ENCODE measurements at places on chromosomes 6 and 20.

DNA sequence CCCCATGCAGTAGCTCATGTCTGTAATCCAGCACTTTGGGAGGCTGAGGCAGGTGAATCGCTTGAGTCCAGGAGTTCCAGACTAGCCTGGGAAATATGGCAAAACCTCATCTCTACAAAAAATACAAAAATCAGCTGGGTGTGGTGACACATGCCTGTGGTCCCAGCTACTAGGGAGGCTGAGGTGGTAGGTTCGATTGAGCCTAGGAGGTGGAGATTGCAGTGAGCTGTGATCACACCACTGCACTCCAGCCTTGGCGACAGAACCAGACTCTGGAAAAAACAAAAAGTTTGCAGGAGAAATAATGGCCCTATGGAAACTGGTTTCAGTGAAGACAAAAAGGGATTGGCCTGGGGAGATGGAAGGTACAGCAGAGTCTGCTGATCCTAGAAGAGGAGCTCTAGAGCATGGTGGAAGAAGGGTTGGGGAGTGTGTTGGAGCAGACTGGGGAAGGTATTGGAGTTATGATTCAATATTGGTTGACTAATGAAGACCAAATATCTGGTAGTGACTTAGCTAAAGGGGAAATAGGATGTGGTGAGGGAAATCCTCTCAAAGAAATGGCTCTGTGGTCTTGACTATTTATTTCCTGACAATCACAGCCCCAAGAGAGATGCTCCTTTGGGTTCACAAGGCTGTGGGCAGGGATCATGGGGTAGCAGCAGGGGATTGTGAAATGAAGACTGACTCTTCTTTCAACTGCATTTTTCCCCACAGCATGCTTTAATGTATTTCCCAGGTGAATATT lies 281.9 kb downstream of the UTRN start:
- DNase-seq = no peak

DNA sequence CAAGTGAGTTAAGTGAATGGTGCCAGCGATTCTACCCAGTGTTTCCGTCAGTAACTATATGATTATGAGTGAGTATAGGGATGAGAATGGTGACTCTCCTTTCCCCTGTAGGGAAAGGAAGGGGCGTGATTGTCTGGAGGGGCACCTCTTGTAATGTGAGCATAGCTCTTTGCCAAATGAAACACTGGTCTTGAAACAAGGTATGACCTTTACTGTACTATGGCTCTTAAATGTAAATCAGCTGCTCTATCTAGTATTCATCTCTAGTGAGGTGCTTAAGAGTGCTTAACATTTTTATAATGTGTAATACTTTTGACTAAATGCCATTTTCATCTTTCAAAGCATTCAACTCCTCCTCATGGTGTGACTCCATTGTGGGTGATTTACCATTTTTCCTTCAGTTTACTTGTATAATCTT lies 11.0 kb downstream of the PANK2 start:
- no peak for DNase-seq

DNA sequence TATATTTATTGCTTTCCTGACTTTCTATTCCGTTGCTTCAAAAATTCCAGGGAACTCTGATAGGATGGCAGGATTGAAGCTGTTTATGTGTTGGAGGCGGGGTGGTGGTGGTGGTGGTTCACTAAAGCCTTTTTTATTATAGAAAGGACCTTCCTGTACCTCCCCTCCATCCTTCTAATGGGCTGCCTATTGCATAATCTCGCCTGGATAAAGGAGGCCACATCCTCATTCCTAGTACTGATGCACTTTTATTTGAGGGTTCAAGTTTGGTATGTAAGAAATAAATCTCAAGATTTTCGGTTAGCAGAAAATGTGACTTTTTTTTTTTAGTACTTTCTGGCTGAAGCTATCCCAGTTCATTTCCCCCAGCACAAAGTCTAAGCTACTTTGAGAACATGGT lies 18.7 kb upstream of the CTAGE9 start:
- no peak for DNase-seq

DNA sequence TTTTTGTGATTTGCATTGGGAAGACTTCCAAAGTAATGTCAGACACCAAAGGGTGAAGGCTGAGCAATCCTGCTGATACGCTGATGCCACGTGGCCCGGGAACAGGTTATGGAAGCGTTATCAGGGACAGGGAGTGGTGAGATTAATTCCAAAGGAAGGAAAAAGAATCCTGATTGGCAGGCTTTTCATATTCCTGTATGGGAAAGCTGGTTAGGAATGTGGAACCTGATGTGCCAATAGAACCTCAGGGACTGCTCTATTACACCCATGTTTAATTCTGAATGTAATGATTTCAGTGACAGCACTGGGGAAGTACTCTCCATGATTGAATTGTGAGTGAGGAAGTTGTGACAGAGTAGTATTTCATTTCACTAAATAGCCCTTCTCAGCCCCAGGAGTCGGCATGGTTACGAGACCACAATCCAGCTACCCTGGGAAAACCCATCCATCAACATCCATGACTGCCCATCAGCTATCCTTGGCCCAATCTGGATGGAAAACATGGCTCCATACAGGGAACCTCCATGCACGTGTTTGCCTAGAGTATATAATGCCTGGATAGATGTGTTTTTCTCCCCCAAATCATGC lies 49.4 kb downstream of the F13A1 start:
- no peak for DNase-seq

DNA sequence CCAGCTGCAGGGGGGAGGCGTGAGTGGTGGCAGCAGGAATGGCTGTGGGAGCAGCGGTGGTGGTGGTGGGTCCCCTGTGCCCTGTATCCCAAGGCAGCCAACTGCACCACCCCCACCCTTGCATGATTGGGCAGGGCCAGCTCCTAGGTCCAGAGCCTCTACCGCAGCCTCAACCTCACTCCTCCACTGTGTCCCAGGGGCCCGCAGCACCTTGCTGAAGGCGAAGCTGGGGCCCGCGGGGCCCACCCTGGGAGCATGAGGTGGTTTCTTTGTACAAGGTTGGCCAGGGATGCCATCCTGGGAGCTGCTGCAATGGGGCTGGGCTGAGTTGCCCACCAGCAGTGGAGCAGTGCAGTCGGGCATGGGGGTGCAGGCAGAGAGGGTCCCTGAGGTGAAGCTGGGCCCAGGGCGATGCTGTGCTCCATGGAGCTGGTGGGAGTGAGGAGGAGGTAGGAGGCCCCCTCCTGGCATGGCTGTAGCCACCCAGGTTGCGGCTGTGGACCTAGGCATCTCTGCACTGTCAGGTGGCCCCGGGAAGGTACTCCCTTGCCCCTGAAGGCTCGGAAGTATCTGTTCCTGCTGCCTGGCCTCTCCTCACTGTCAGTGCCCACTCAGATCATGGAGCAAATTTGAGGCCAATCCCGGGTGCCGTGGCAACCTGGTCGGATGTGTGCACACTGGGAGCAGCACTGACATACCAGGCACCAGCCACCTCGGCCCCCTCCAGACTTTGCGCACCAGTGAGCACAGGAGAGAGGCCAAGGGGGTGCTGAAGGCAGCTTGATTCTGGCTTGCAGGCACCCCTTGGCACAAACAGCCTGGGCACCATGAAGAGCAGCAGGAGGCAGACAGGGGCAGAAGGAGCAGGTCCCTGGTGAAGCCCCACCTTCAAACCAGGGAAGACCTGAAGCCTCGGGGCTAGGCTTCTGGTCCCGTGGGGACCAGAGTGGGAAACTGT lies 60.2 kb upstream of the L3MBTL3 start:
- DNase-seq = no peak

DNA sequence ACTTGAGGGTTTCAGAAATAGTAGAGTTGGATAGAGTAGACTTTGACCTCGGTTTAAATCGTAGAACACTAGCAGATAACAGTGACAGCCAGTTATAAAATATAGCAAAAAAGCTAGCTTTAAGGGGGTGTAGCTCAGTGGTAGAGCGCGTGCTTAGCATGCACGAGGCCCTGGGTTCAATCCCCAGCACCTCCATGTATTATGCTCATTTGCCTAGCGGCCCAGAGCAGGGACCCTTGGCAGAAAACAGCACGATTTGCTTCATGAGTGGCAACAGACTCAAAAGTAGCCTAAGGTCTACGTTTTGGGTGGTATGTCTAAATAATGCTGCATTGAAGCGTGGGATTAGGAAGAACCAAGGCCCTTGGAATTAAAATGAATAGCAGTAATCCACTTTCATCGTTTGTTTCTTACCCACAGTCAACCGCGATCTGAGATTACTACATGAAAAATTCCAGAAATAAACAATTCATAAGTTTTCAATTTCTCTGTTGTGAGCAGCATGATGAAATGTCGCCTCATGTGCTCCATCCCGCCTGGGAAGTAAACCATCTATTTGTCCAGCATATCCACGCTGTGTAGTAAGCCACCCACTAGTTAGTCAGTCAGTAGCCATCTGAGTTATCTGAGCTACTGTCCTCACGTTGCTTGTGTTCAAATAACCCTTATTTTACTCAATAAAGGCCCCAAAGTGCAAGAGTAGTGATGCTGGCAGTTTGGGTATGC lies 184.9 kb downstream of the GPX5 start:
- DNase-seq = no peak

DNA sequence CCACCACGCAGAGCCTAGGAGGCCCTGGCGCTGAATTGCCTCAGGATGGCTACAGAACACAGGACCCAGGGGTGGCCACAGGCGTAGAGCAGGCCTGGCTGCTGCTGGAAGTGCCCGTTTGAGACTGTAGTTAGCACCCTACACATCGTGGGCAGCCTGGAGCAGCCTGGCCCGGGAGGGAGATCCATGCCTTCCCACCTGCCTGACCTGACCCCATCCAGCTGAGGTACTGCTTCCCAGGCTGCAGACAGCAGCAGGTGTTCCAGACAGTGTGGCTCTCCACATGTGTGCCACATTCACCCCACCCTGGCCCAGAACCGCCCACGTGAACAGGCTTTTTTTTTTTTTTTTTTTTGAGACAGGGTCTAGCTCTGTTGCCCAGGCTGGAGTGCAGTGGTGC lies 20.9 kb upstream of the MAP1LC3A start:
- no peak for DNase-seq
